Fibroblast of mammary gland (primary cell): ENCODE measurements at places on chromosomes 6 and 20.

GRCh38 chr6:27693766-27694546 is 218.2 kb downstream of the OR2B2 start:
- DNase-seq: no peak

DNA sequence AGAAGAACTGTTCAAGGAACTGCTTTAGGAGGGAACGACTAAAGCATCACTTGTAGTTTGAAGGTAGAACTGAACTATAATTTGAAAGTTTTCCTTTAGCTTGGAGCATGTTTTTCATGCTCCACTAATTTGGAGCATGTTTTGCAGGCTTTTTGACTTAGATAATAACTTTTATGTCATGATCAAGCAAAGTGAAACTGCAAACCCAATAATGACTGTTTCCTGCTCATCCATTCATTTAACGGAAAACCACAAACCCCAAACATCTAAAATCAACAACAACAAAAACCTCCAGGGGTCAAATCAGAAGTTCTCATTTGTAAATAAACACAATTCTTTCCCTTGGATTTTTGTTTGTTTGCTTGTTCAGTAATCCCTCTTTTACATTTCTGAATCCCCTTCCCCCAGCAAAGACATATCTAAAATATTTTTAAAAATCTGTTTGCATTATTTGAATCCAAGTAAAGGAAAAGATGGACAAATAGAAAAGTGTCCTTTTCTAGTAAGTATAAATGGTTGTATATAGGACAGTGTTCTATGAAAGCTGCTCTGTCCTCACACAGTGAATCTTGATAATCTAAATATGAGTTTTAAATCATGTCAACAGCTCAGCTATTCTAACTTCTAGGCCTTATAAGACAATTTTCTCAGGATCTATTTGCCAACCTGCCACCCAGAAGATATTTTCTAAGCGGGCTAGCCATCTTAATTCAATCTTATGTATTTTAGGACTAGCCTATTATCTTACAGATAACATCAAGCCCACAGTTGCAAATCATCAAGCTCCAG is 2.6 kb downstream of the SIM1 start:
- DNase-seq: no peak

DNA sequence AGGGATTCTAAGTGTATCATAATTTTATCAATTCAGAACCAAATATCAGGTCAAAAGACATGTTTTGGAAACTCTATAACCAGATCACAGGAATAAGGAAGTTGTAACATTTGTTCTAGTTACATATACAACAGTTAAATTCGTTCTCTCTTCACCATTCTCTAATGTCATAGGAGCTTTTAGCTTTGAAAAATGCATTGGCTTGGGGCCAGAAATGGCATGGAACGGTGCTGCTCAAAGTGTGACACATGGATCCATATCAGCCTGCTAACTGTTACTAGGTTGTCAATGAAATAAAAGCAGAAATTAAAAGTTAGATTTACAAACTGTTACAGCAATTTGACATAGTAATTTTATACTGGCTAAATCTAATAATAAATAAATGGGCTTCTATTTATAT is 120.3 kb downstream of the LCA5 start:
- no peak for DNase-seq

DNA sequence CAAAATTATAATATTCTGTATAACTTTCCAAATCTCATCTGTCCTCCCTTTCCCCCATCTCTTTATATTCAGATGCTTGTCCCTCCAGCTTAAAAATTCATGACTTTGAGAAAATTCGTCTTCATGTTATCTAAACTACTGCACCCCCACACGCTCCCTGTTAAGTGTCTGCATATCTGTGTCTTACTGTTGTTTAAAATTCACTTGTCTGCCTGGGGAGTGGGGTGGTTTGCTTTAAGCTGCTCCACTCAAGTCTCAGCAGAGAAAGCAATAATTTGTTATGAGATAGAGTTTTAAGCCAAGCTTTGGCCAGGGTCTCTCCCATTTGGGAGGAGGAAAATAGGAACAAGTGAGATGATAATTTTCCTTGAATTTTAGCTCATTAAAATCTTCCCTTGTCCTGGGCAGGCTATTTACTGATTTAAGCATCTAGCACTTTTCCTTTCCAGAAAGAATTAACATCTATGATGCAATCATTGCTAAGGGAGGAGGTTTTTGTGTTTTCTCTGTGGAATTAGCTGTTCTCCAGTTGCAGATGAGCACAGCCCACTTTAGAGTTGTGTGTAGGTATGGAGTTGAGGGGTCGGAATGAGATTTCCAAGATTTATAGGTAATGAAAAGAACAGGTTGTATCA is 36.8 kb downstream of the MTHFD1L start:
- DNase-seq: peak; percentile 47

DNA sequence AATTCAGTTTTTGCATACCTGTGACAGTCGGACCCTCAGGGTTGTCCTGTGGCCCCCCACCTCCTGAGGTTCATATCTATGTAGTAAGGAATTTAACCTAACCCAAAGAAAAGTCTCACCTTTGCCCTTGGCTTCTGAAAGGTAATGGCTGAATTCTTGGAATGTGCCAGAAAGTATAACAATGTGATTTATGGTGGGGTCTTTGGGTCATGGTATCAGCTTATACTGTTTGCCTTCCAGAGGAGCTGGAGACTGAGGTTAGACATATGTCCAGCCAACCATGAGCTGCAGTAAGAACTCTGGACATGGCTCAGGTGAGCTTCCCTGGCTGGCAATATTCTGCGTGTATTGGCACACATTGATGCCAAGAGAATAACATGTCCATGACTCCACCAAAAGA is 26.9 kb downstream of the DDX43 start:
- DNase-seq: no peak

- no peak for DNase-seq
These were observed 618.6 kb upstream of the FLRT3 start for GRCh38 chr20:14956026-14956425.

DNA sequence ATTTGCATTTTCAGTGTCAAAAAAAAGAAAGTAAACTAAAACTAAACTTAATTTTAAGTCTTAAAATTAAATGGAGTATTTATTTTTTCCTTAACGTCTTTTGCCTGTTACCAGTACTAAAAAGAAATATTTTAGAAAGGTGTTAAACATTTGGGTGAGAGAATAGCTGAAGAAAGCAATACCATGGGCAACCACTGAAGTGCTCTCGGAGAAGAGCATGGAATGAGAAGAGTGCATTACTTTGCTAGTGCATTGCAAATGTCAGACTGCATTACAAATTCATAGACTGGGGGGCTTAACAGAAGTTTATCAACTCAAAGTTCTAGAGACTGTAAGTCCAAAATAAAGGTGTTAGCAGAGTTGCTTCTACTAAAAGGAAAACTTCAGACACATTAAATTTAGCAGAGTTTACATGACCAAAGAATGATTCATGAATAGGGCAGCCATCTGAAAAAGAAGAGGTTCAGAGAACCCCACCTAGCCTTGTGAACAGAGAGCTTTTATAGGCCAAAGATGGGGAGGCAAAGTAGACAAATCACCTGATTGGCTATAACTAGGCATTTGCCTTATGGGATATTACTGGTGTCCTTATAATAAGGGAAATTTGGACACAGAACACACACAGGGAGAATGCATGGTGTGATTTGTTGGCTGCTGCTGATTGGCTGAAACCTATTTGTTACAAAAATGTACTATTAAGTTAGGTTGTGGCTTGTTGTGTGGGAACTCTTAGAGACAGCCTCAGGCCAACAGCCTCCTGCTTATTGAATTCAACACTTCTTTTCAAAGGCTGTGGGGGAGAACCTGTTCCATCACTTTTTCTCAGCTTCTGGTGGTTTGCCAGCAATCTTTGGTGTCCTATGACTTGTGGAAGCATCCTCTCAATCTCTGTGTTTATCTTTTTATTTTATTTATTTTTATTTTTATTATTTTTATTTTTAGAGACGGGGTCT is 106.7 kb upstream of the RREB1 start:
- peak; percentile 10 for DNase-seq

DNA sequence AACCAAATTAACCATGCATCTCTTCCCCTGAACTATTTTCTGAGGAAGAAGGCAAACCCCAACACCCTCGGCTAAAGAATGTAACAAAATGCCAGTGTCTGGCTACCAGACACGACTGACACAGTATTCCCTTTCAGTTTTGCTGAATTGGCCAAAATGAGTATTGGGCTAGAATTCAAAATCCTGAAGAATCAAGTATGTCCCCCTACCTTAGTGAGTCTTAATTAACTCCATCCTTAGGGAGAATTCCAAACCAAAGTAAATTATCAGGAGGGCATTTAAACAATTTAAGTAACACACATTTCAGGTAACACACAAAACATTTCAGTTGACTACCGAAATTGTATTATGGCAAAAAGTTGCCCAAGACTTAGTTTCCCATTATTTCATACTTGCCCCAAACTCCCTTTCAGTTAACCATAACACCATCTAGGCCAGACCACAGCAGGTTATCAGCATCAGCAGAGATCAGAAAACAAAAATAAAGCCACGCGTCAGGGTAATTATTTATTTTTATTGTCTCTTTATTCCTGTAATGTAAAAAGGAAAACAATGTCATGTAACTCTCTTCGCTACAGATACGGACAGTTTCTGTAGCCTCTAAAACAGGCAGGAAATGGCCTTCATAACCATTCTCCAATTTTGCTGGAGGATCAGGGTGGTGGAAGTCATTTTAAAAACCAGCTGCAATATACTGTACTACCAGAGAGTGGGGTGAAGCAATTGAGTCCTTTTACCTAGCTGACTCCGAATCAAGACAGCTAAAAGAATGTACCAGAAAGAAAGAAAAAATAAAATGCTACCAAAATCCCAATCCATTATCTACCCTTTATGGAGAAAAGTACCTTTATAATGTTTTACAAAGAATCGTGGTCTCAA is 1.9 kb downstream of the SNX5 start:
- DNase-seq: peak; percentile 60

- no peak for DNase-seq
These were observed 20.7 kb downstream of the CNR1 start for GRCh38 chr6:88145298-88145963.

GRCh38 chr6:77324866-77325265 is 138.4 kb downstream of the HTR1B start:
- DNase-seq: peak; percentile 52
